ENCODE measurements at places on chromosomes 16 and 17. TPM values are rescaled to one million over a fixed set of nuclear protein-coding genes. Genes with fewer than 3 reads are reported as not detected.

DNA sequence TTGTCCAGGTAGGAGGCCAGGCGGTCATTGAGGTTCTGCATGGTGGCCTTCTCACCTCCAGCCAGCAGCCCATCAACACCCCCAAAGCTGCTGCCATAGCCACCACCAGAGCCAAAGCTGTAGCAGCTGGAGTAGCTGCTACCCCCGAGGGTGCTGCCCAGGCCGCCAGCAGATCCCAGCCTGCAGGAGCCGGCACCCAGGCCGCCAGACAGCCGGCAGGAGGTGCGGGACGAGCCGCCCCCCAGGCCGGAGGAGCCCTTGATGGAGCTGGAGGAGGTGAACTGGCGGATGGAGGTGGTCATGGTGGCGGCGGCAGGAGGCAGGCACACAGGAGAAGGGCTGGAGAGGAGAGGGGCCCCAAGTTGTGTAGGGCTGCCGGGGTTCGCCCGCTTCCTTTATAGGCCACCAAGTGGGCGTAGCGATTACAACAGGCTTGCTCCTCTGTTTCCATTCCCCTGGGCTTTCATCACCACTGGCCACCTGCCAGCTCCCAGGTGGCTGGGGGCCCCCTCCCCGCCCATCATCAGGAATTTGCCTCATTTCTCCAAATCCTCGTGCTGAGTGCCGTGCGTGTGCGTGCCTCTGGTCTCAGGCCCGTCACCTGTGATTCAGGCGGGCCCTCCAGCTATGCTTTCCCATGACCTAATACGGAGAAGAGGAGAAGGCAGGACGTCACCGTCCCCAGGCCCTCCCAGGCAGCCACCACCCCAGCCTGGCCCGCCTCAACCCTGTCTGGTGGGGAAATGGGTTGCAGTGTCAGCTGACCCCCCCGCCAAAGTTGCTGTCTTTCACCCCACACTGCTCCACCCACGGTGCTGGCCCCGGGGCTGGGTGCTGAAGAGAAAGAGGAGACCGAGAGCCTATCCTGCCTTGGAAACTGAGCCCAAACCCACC is at the start of gene KRT17:
Gene KRT17, minus strand, starts transcription at position 368 of the 894 bp plus-strand sequence. Its CDS starts 66 bp downstream, at position 302.
- no peak within 1 kb of the TSS for H3K27ac ChIP-seq
- no peak for DNase-seq
- no peaks in the 10 kb centered on the region for H3K36me3 ChIP-seq
- H3K27me3 ChIP-seq, result no peaks in the 10 kb centered on the region

- peaks cover 4% of the 10 kb centered on the region for H3K27me3 ChIP-seq
- H3K27ac ChIP-seq, result no peak overlapping the region
- H3K4me3 ChIP-seq, result no peak overlapping the region
- H3K36me3 ChIP-seq, result no peaks in the 10 kb centered on the region
- no peaks in the 10 kb centered on the region for H3K4me1 ChIP-seq
Observed at GRCh38 chr16:58809213-58809612, 75.1 kb upstream of the GOT2 start.

DNA sequence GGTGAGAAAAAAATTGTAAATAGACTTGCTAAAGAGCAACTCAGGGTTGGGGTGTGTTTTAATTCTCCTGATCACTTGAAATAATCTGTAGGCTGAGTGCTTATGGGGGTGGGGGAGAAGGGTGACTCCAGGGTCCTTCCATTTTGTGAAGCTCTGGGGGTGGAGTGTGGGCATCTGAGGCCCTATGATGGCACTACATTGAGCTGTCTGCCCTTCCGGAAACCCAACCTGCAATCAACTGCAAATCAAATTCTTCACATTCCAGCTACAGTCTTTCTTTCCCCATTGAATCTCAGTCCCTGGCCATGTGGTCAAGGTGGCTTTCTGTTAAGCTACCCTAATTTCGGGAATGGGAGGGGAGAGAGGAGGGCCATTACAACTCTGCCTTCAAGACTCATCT is 6.0 kb upstream of the CDC6 start:
- H3K27ac ChIP-seq, result no peak overlapping the region
- H3K4me3 ChIP-seq, result no peak overlapping the region
- H3K27me3 ChIP-seq, result no peaks in the 10 kb centered on the region
- H3K4me1 ChIP-seq, result peaks cover 6% of the 10 kb centered on the region
- H3K36me3 ChIP-seq, result peaks cover 36% of the 10 kb centered on the region

GRCh38 chr16:56961386-56961785 is 364 bp upstream of the CETP start:
- H3K27me3 ChIP-seq, result no peaks in the 10 kb centered on the region
- no peaks in the 10 kb centered on the region for H3K36me3 ChIP-seq
- H3K4me1 ChIP-seq, result peaks cover 19% of the 10 kb centered on the region
- no peak overlapping the region for H3K4me3 ChIP-seq
- H3K27ac ChIP-seq, result no peak overlapping the region

DNA sequence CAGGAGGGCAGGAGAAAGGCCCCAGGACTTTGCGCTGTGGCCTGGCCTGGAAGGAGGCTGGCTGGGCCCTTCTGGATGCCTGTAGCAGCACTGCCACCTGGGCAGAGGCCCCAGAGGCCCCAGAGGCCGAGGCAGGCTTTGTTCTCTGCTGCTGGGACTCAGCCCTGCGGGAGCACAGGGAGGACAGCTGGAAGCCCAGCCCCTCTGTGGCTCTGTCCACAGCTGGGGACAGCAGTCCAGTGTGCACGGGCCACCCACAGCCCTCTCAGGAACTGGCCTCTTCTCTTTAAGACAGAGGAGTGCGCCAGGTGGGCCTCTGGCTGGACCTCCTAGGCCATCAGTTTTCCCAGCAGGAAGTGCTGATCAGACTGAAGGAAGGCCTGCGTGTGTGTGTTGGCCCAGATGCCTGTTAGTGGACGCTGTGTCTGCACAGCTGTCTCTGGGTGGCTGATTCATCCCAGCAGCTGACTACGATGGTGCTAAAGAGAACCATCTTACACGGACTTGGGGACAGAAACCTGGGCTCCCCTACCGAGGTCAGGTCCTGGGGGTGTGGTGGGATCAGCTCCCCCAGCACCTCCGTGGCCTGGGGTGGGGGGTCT is 26.9 kb upstream of the ZNF750 start:
- H3K27ac ChIP-seq, result no peak overlapping the region
- no peak overlapping the region for H3K4me3 ChIP-seq
- DNase-seq, result no peak
- H3K4me1 ChIP-seq, result peaks cover 63% of the 10 kb centered on the region
- peaks cover 17% of the 10 kb centered on the region for H3K36me3 ChIP-seq

DNA sequence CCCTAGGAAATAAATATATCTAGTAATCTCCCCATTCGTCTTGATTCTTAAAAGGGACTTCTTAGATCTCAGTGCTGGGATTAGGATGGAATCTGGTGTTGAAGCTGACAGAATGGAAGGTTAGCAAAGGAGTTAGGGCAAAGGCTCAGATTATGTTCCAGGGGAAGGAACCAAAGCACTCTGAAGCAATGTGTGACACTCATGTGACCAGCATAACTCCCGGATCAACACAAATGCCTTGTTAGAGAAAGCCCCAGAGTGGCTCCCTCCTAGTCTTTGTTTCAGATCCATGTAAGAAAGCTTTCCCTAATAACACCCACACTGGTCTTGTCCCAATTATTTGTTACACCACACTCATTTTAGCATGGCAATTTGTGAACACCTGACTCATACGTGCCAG is 62.6 kb upstream of the ERN1 start:
- DNase-seq, result no peak
- no peak overlapping the region for H3K27ac ChIP-seq
- H3K4me1 ChIP-seq, result no peaks in the 10 kb centered on the region
- no peak overlapping the region for H3K4me3 ChIP-seq
- H3K27me3 ChIP-seq, result no peaks in the 10 kb centered on the region
- H3K36me3 ChIP-seq, result peaks cover 6% of the 10 kb centered on the region

Gene ACE
- 56.7 TPM for total RNA-seq

- H3K27ac ChIP-seq, result no peak overlapping the region
- H3K36me3 ChIP-seq, result peaks cover 5% of the 10 kb centered on the region
- DNase-seq, result no peak
- no peaks in the 10 kb centered on the region for H3K27me3 ChIP-seq
- H3K4me1 ChIP-seq, result peaks cover under 1% of the 10 kb centered on the region
- no peak overlapping the region for H3K4me3 ChIP-seq
Observed at GRCh38 chr17:2694381-2695242, 17.0 kb downstream of the CLUH start.

GRCh38 chr17:50608700-50609379 is 25.8 kb upstream of the ABCC3 start:
- H3K4me1 ChIP-seq, result no peaks in the 10 kb centered on the region
- no peaks in the 10 kb centered on the region for H3K36me3 ChIP-seq
- no peak for DNase-seq
- no peak overlapping the region for H3K4me3 ChIP-seq
- no peak overlapping the region for H3K27ac ChIP-seq

All from CD4-positive, alpha-beta memory T cell (primary cell).